SW 1271 (cell line): ENCODE measurements at places on chromosomes 11 and 22.
A peak's percentile ranks its signal among the peaks of the same experiment; 100 is the strongest.

DNA sequence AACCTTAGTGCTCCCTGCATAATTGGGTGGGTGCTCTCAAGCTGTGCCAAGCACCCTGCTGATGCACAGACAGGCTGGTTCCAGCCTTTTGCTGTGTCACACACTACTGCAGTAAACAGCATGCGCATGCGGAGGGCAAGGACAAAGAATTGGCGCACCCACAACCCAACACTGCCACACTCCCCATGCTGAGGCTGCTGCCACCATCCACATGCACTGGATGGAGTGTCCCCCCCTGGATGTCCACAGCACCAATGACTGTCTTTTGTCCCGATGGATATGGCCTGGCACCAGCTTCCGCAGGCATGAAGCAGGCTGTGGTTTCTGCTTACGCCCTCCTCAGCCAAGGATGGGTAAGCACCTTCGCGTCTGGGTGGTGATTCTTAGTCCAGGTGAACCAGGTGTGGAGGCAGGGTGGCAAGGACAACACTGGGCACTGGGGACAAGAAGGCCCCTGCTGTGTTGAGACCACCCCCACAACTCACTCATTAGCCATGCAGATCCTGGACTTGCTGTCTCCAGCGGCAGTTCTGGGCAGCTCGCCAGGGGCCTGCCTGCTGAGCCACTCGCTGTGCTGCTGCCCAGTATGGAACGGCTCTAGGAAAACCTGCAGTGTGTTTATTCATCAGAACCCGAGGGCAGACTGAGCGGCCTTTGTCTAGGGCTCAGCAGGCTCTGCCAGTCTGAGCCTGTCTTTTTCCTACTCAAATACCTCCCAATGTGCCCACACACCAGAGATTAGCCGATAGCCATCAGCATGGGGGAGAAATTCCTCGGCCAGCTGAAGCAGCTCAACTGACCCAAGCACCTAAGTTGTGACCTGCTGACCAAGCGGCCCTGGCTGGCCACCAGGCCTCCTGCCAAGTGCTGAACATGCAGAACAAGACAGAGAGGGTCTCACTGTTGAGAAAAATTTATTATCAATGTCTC lies 8.2 kb upstream of the NAP1L4 start:
- DNase-seq = no peak

GRCh38 chr11:82634091-82634490 lies 99.6 kb downstream of the FAM181B start:
- no peak for DNase-seq

GRCh38 chr22:30557243-30557642 lies 10.7 kb upstream of the SEC14L6 start:
- DNase-seq = no peak

GRCh38 chr11:102886999-102887398 lies 12.2 kb upstream of the MMP12 start:
- DNase-seq = no peak

DNA sequence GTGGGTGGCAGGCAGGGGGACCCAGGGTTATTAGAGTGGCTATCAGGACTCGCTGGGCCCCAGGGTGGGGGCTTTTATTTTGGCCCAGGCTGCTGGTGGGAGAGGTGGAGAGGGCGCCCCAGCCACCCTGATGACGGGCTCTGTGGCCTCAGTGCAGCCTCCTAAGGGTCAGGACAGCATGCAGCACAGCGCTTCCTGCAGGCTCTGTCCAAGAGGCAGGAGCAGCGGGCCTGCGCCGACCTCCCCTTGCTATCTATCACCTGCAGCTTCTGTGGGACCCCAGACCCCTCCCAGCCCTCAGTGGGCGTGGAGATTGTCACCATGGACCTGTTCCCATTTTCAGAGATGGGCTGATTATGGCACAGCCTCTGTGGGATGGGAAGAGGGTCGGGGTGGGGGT lies 54.3 kb upstream of the PPARA start:
- no peak for DNase-seq

GRCh38 chr11:60161107-60161506 lies 21.8 kb downstream of the MS4A6A start:
- DNase-seq = no peak

DNA sequence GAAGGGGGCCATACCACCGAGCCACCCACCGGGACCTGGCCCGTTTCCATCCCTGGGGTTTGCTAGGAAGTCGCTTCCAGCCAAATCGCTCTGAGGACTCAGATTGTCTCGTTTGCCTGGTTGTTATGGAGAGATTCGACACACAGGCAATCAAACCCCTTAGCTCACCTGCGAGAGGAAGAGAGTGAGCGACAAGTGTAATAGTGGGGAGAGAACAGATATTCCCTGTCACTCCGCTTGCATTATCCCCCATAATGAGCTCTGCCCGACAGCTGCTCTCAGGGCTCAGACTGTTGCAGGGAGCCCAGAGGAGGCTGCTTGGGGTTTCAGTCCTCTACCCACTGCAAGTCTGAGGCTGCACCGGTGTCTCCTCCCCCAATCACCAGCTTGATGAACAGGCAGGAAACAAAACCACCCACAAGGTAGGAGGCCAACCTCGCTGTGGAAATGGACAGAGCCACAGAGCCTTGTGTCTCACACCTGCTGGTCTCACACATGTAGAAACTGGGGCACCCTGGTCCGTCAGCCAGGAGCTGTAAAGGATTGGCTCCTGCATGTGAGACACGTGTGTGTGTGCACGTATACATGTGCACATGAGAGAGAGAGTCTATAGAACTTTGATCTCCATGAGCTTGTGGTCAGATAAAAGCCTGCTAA lies 351.1 kb downstream of the BUD13 start:
- DNase-seq = no peak

DNA sequence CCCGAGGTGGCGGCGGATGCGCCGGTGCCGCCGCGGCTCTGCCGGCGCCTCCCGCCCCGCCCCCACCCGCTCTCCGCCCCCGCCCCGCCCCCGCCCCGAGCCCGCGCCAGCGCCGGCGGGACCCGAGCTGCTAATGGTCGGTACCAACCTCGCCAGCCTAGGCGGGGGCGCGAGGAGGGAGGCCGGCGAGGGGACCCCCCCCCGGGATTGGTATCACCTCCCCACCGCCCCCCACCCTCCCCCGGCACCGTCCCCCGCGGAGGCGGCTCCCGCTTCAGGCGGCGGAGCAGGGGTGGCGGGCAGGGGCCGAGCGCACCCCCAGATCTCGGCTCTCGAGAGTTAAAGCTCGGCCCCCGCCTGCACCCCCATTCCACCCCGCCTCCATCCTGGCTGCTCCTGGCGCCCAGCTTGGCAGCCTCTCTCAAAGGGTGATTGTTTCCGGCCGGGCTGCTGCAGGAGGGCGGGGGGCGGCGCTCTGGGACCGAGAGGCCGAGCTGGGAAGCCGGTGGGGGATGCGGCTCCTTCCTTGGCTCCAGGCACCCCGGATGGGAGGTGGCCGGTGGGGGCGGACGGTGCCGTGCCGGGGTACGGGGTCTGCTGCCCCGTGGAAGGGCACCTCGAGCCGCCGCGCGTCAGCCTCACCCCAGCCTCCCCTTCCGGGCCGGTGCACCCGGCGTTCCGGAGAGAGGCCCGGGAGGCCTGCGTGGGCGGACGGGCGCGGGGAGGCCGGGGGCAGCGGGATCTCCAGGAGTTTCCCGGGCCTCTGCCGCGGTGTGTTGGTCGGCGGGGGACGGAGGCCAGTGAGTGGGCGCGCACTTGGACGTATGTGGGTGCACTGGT lies at the start of gene B3GAT1:
B3GAT1 (minus strand) TSS at position 40 of the 840 bp plus-strand sequence. CDS start 24,583 bp downstream, outside the sequence.
- DNase-seq = peak; percentile 20

GRCh38 chr11:2995031-2995561 lies 3.0 kb upstream of the NAP1L4 start:
- no peak for DNase-seq

DNA sequence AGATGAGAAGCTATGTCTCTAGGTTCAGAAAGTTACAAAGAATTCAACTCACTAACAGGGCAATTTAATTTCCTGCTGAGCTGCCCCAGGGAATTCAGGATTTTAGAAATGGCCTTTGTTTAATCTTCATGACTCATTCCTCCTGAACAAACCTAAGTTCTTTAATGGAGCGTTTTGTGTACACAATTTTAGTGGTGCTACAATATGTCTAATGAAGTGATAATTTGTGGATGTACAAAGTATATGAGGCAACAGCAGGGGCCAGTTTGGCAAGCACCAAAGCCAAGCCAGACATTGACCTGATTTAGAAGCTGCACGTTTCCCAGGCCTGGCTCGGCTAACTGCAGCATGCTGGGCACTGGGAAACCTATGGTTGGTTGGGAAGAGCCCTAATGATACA lies 34.4 kb upstream of the HEPHL1 start:
- no peak for DNase-seq

DNA sequence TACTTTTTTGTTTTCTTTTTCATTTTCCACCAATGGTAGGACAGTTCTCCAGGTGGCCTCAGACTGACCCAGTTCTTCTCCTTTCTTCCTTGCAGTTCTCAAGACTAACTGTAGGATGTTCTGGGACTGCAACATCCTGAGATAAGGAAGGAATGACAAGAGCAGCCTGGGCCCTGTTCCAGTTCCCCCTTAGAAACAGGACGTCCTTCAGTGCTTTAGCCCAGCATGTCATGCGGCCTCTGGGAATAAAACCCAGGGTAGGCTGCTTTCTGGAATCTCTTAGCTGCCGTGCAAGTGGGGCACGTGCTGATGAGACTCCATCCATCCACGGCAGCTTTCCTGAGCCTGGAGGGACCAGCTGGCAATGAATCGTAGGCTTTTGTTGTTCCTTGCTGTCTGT lies 24.0 kb upstream of the CADM1 start:
- no peak for DNase-seq

- peak; percentile 69 for DNase-seq
These were observed 128.3 kb downstream of the TEAD1 start for GRCh38 chr11:12802418-12803085.

DNA sequence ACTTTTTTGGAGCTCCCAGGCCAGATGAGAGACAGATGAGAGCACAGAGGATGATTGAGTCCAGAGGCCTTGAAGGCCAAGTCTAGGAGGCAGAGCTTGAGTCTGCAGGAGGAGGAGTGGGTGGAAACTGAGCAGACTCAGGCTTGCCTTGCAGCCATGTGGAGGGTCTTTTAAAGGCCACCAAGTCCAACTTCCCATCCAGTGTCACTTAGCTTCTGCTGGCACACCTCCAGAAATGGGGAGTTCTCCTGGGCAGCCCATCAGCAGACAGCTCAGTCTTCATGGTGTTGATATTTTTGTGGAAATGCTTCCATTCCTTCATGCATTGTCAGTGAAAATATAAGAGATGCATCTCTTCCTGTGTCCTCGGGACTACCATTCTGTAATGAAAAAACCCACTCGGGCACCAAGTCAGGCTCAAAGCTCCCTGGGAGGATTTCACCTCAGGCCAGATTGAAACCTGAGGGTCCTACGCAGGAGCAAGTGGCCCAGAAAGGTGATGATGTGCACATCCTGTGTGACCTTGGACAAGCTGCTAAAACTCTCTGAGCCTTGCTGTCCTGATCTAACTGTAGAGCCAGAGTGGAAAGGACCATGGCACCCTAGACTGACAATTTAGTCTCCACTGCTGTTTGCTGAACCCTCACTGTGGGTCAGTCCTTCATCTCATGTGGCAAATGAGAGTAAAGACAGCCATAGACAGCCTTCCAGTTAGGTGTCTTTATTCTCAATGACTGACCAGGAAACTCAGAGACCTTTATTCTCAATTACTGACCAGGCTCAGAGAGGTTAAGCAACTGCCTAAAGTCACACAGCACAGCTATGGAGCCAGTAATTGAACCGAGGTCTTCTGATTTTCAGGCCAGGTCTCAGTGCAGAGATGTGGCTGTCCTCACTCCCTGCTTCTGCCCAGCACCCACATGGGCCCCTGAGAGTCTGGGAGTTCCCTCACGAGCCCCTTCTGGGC lies 2.9 kb upstream of the LRRC32 start:
- no peak for DNase-seq

DNA sequence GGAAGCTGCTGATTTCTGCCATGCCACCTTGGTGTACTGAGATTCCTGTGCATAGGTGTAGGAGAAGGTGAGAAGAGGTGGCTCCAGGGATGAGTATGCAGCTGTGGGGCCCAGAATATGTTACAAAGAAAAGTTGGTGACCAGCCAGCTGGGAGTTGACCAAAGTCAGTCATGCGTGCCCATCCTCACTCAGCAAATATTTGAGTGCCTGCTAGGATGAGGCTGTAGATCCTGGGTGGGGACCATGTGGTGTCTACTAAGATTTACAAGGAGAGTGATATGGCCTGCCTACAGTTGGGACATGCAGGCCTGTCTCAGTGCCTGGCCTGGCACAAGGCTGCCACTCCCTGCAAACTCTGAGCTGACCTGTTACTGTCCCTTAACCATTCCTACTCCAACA lies 19.4 kb downstream of the RNF185 start:
- no peak for DNase-seq

DNA sequence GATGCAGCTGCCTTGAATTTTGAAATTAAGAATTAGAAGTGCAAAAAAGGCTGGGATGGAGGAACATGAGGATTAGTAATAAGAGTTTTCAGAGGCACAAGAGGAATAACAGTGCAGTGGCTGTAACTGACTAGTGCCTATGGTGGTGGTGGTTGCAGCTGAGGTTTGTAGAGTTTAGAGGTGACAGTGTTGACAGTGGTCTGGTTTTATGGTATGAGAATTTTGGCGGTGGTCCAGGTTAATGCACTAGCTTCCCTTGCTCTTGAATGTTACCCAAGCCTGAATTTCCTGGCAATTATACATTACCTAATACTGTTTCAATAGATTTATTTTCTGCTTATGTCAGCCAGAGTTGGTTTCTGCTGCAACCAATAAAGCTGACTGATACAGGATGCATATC lies 112.8 kb upstream of the C11orf87 start:
- no peak for DNase-seq

DNA sequence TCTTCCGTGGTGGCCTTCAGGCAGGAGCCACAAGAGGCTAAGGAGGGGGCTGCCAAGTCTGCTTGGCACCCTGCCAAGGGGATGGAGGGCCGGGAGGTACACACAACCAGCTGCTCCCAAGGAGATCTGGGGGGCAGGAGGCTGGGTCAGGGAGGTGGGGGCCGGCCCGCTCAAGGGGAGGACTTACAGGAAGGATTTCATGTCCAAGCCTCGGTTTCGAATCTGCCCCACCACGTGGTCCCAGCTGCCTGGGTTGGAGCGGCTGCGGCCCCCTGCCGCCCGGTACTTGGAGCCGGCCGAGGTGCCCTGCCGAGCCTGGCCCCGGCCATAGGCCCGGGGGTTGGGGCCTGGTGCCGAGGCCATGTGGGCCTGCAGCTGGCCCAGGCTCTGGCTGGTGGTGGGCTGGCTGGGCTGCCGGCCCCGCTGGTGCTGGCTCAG lies 33.5 kb downstream of the LRRC10B start:
- DNase-seq = no peak

DNA sequence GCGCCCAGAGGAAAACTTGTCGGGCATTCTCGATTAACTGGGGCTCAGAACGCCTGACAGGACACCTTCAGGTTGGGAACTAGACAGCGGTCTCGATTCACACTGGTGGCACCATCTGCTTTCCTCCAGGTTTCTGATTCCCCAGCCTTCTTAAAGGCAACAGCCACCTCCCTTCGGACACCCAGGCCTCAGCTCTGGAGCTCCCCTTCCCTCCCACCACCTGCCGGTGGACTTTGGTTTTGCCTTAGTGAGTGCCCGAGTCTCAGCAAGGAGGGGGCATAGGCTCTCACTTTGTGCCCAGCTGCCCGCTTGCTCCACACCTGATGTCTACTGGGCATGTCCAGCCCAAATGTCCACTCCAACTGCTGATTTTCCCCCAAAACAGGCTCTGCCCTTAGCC lies 110.4 kb upstream of the PARVA start:
- DNase-seq = no peak
